ENCODE measurements at places on chromosomes 5 and 9.

- no peak for DNase-seq
Measured at GRCh38 chr9:114375386-114376175, 12.2 kb downstream of the AKNA start.

DNA sequence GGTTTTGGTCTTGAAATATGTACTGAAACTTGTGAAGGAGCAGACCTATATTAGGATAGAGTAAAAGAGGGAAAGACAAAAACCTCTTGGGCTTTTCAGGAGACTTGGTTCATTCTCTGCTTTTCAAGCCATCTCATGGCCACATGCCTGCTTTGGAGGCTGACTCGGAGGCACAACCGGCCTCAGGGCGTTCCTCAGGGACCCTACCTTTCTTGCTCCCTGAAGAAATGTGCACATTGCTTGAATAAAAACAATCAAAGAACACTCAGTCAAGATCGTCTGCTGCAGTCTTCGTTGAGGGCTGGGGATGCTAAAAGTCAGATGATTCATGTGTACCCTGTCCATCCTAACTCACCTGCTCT is 994 bp downstream of the IRGM start:
- no peak for DNase-seq

DNA sequence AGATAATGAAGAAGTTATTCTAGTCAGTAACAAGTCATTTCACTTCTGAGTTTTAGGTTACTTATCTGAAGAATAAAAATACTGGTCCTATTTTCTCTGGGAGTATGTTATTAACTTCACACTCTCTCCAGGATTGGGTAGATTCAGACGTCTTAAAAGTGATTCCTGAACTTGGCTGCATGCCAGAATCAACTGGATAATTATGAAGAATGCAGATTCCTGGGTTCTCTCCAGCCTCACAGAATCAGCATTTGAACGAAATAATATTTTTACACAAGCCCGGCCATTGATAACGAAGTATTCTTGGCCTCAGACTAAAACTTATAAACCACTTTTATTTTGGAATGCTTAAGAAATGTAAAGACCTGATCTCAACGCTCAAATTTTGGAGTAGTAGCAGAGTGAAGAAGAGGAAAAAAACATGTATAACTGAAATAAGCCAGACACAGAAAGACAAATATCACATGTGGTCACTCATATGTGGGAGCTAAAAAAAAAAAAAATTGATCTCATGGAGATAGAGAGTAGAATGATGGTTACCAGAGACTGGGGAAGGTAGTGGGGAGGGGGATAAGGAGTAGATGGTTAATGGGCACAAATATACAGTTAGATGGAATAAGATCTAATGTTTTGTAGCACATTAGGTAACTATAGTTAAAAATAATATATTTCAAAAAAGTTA is 507.3 kb downstream of the ISL1 start:
- no peak for DNase-seq

DNA sequence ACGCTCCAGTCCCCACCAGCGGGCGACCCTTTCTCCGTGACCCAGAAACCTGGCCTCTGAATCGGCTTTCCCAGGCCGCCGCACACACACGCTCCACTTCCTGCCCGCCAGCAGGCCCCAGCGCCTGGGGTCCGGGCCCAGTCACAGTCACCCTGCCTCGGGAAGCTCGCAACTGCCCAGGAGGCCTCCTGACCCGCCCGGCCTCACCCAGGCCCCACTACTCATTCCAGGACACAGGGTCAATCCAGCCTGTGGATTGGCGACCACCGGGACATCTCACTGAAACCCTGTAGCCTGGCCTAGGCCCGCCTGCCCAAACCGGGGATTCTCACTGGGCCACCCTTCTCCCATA is 2.7 kb upstream of the IRX4 start:
- DNase-seq, result no peak

DNA sequence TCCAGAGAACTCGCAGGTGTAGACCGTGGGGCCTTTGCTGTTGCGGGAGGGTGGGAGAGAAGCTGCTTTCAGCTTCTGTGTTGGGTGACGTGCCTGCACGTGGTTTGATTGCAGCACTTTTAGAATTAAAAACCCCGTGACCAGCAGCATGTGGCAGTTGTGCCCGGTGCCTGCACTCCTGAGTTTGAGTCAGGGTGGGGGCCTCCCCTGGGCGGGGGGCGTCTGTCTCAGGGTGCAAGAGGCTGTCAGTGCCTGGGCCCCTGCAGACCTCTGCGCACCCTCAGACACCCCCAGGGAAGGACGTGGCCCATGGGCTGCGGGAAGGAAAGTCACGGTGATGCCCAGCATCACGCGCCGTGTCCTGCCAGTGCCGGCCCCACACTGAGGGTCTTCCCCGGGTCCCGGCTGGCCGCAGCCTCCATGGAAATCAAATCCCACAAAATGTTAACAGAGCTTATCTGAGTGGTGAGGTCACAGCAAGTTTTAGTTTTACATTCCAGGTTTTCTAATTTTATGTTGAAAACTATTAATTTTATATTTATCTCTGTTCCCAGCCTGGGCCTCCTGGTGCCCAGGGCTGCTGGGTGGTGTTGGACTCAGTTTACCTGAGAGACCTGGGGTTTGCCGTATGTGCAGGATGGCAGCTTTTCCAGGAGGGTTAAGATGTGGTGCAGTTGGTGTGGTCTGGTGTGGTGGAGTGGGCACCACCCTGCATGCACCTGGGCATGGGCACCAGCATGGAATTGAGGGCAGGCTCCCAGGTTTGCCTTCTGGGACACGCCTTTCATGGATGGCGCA is 33.3 kb downstream of the AHRR start:
- DNase-seq, result no peak

DNA sequence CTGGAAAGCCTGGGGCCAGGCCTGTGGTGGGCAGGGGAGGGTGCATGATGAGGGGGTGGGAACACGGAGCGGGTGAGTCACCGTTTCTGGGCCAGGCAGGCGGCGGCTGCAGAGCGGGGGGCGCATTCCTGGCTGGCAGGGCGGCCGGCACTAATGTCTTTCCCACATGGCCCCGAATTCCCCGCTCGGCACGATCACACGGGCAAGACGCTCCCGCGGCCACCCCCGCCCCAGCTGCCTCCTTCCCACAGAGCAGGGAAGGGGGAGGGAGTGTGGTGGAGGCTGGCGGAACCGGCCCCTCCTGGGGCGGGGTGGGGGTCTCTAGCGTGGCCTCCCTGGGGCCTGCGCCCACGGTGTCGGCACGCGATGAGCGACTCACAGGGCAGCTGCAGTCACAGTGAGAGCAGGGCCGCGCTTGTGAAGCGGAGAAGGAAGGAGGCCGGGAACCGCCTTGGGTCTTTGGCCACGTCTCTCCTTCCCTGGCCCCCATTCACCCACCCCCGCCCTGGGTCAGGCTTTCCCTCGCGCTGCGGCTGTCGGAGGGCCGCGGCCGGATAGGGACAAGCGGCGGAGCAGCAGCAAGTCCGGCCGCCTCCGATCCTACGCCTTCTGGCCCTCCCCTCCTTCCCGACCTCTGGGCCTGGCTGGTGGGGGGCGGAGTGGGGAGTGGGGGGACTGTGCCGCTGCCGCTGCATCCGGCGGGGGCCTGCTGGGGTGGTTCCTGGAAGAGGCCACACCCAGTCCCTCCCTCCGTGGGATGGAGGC is 48.9 kb downstream of the CXXC5 start:
- DNase-seq, result no peak

- DNase-seq, result no peak
Measured at GRCh38 chr9:23683611-23684061, 142.4 kb downstream of the ELAVL2 start.

DNA sequence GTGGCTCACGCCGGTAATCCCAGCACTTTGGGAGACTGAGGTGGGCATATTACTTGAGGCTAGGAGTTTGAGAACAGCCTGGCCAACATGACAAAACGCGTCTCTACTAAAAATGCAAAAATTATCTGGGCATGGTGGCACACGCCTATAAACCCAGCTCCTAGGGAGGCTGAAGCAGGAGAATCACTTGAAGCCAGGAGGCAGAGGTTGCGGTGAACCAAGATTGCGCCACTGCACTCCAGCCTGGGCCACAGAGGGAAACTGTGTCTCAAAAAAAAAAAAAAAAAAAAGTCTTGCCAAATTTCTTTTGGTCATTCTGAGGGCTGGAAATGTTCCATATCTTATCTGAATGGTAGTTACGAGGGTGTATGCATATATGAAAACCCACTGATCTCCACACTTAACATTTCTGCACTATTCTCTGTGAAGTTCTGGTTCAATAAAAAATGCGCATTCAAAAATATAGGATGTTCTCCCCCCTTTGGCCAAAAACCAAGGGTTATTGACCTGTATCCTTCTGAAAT is 13.5 kb upstream of the NIPAL4 start:
- no peak for DNase-seq

DNA sequence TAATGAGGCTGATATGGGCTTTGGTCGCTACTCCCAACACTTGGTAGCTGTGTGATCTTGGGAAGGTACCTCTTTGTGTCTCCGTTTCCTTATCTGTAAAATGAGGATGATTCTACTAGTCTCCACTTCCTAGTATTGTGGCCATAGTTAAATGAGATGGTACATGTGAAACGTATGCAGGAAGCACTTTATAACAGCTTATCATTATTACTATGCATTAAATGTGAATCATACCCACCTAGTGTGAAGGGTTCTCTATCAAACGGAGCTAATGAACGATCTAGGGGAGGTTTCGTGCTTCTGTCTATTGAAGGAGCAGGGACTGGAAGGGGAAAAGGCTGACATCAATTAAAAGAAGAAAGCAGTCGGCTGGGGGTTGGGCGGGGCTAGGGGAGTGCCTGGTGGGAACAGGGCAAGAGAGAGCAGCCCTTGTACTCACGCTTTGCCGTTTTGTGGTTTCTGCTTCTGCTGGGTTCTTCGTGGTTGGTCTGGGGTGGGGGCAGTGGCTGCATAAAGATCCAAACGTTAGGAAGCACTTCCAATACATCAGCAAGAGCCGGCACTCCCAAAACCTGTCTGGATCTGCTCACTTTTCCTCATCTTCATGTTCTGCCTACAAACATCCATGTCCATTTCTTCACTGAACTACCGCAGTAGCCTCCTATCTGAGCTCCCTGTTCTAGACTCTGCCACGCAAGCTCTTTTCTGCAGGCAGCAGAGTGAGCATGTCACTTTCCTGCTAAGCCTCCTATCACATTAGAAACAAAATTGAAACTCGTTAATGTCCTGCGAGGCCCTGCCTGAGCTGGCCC is 30.8 kb downstream of the LCP2 start:
- DNase-seq, result no peak

- no peak for DNase-seq
Measured at GRCh38 chr5:142080248-142080647, 28.3 kb upstream of the NDFIP1 start.

GRCh38 chr9:17453751-17454150 is 125.1 kb upstream of the SH3GL2 start:
- no peak for DNase-seq

DNA sequence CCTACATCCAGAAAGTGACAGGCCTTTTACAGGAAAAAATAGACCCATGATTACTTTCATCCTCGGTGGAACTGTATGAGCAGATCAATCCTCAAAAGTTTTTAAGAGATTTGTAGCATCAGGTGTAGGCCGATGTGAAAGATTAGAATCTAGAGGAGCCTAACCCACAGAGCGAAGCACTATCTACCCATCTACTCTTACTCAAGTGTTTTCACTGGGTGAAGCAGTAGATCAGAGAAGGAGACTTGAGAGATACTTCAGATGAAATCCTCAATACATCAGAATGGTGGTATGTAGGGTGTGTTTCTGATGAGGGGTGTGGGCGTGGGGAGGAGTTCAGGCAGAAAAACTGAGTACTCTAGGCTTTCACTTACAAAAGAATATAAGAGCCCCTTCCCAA is 192.8 kb downstream of the FER start:
- no peak for DNase-seq

- DNase-seq, result no peak
Measured at GRCh38 chr9:2396622-2397285, 224.8 kb upstream of the VLDLR start.

GRCh38 chr5:142322747-142323479 is 1.9 kb downstream of the SPRY4 start:
- no peak for DNase-seq

GRCh38 chr5:5795074-5795771 is 372.7 kb downstream of the ICE1 start:
- no peak for DNase-seq

- no peak for DNase-seq
Measured at GRCh38 chr9:10048994-10049393, 563.8 kb downstream of the PTPRD start.

GRCh38 chr9:131409458-131409992 is 15.6 kb downstream of the PRRC2B start:
- DNase-seq, result no peak

DNA sequence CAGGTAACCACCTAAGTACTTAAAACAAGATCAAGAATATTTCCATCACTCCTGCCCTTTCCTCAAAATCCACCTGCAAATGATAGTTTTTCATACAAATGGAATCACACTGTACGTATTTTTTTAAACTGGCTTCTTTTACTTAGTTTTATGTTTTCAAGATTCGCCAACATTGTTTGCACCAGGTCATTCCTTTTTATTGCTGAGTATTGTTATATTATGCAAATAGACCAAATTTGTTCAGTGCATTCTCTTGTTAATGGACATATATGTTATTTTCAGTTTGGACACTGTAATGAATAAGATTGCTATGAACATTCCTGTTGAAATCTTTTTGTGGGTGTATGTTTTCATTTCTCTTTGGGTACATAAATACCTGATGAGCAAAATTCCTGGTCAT is 8.3 kb upstream of the ANKRD31 start:
- DNase-seq, result no peak
